ENCODE measurements at places on chromosomes 7 and 10. TPM values are rescaled to one million over a fixed set of nuclear protein-coding genes. Genes with fewer than 3 reads are reported as not detected.

Gene SEPTIN7
- 355 TPM for total RNA-seq

Gene CDK14
- total RNA-seq = 131 TPM

Gene SLC16A12
- total RNA-seq = 8.4 TPM

Gene C10orf62
- not detected for total RNA-seq

Gene DGKB
- 0.57 TPM for total RNA-seq

Gene TEX47
- total RNA-seq = not detected

Gene OR6B1
- not detected for total RNA-seq

Gene HOXA3
- not detected for total RNA-seq

Gene TRIM50
- not detected for total RNA-seq

Gene LDB1
- 114 TPM for total RNA-seq

Gene NEBL
- 0.30 TPM for total RNA-seq

Gene KLLN
- total RNA-seq = 0.46 TPM

Gene C7orf33
- total RNA-seq = not detected

Gene PRKAR2B
- 3.4 TPM for total RNA-seq

Gene ARHGAP22
- 1.1 TPM for total RNA-seq

Gene ZNF32
- total RNA-seq = 48.8 TPM

Gene RBP3
- total RNA-seq = not detected

Gene FAM24B
- total RNA-seq = not detected

Gene ITIH5
- 0.39 TPM for total RNA-seq

Gene WNT2
- 11.5 TPM for total RNA-seq

Gene SPDYE2B
- total RNA-seq = not detected

Gene BMS1
- 16.4 TPM for total RNA-seq

Gene TMEM273
- not detected for total RNA-seq

Gene IFIT1B
- not detected for total RNA-seq
